ENCODE measurements at places on chromosomes 2 and 18.

GRCh38 chr2:67054728-67055127 lies 342.4 kb upstream of the ETAA1 start:
- peak; percentile 35 for DNase-seq

GRCh38 chr2:29050591-29050990 lies 23.7 kb downstream of the PCARE start:
- peak; percentile 39 for DNase-seq

GRCh38 chr2:85158559-85159273 lies 25.5 kb downstream of the TCF7L1 start:
- peak; percentile 54 for DNase-seq

- DNase-seq = no peak
Observed at GRCh38 chr2:239215136-239215925, 185.5 kb downstream of the HDAC4 start.

- DNase-seq = no peak
Observed at GRCh38 chr2:231127480-231127879, 2.6 kb upstream of the HTR2B start.

- no peak for DNase-seq
Observed at GRCh38 chr18:58903533-58903932, 38.9 kb downstream of the ZNF532 start.

Data from SK-N-DZ (cell line).